Activated CD8-positive, alpha-beta memory T cell treated with anti-CD3 and anti-CD28 coated beads for 4 hours (primary cell): ENCODE measurements at places on chromosomes 1 and 21.

GRCh38 chr1:22218618-22219250 lies 75.8 kb upstream of the WNT4 start:
- no peak for DNase-seq

GRCh38 chr1:198655459-198656121 lies 16.8 kb downstream of the PTPRC start:
- DNase-seq = no peak

- DNase-seq = no peak
Measured at GRCh38 chr1:6212193-6212959, 6.5 kb downstream of the RNF207 start.

- no peak for DNase-seq
Measured at GRCh38 chr1:213119794-213120193, 68.8 kb downstream of the RPS6KC1 start.
